Activated B cell treated with CpG ODN at 0.5 μM for 24 hours (primary cell): ENCODE measurements at places on chromosomes 1 and 21.

- no peaks in the 10 kb centered on the region for H3K4me1 ChIP-seq
- no peak overlapping the region for H3K4me3 ChIP-seq
- H3K27me3 ChIP-seq: peaks cover 17% of the 10 kb centered on the region
- no peak for DNase-seq
- no peak overlapping the region for H3K27ac ChIP-seq
- no peaks in the 10 kb centered on the region for H3K36me3 ChIP-seq
Measured at GRCh38 chr1:5515501-5515900, 476.7 kb downstream of the NPHP4 start.

DNA sequence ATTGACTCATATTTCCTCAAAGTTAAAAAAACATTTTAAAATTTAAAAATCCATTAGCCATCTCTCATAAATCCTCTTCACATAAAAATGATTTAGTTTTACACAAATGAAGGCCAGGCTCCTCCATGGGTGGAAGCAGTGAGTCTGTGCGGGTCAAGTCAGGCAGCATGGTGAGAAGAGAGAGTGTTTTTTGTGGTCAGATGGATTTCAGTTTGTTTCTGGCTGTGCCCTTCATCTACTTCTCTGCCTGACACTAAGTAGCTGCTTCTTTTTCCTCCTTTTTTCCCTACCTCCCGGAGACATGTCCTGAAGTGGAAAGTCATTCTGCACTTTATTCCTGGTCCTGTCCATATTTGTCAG is 10.3 kb downstream of the PLA2G4A start:
- no peaks in the 10 kb centered on the region for H3K36me3 ChIP-seq
- DNase-seq: no peak
- no peaks in the 10 kb centered on the region for H3K27me3 ChIP-seq
- no peaks in the 10 kb centered on the region for H3K4me1 ChIP-seq

DNA sequence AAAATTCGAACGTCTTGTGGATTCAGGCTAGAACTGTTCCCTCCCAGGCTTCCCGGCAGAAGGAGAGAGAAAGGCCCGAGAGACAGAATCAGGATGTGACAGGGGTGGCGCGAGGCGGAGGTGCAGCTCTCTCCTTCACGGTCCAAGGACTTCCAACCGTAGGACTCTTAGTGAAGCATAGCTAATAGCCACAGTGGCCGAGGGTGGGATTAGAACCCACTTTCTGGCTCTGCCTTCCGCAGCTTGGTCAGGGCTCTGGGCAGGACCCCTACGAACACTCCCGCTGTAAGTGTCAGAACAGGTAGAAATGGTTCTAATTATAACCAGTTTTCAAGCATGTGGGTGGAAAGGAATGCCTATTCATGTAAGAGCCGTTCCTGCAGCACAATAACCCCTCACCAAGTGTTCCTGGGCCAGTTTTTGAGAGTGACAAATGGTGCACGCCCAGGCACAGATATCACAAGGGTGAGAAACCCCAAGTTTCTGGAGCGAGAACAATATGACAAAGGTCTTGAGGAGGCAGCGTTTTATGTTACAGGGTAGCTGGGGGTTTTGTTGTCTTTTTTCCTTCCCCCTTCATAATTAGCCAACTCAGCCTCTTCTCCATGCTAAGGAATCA is 86.4 kb downstream of the SYF2 start:
- peaks cover 15% of the 10 kb centered on the region for H3K4me1 ChIP-seq
- peak overlapping the region; percentile 55 for H3K4me3 ChIP-seq
- H3K27ac ChIP-seq: peak overlapping the region; percentile 68
- H3K27me3 ChIP-seq: peaks cover 22% of the 10 kb centered on the region
- no peak for DNase-seq
- H3K36me3 ChIP-seq: no peaks in the 10 kb centered on the region

DNA sequence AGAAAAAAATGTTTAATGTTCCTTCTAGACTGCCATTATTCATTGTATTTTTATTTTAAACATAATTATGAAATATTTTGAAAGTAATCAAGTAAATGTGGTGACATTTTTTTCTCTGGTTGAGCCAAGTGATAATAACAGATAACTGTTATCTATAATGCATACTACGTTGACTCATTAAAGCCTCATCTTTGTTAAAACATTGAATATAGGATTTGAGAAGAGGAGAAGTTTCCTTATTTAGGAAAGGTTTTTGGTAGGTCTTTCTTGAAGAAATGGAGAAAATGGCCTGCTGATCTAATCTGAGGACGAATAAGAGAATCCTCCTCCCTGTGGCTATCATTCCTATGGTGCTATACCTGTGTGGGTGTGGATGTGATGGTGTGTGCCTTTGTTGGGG is 89.0 kb downstream of the NFIA start:
- DNase-seq: no peak
- H3K36me3 ChIP-seq: no peaks in the 10 kb centered on the region
- H3K4me3 ChIP-seq: no peak overlapping the region
- peaks cover 2% of the 10 kb centered on the region for H3K27me3 ChIP-seq
- no peaks in the 10 kb centered on the region for H3K4me1 ChIP-seq

GRCh38 chr21:42703965-42704364 is 50.5 kb downstream of the PDE9A start:
- no peak overlapping the region for H3K4me3 ChIP-seq
- H3K4me1 ChIP-seq: no peaks in the 10 kb centered on the region
- no peak overlapping the region for H3K27ac ChIP-seq
- no peak for DNase-seq
- no peaks in the 10 kb centered on the region for H3K36me3 ChIP-seq

DNA sequence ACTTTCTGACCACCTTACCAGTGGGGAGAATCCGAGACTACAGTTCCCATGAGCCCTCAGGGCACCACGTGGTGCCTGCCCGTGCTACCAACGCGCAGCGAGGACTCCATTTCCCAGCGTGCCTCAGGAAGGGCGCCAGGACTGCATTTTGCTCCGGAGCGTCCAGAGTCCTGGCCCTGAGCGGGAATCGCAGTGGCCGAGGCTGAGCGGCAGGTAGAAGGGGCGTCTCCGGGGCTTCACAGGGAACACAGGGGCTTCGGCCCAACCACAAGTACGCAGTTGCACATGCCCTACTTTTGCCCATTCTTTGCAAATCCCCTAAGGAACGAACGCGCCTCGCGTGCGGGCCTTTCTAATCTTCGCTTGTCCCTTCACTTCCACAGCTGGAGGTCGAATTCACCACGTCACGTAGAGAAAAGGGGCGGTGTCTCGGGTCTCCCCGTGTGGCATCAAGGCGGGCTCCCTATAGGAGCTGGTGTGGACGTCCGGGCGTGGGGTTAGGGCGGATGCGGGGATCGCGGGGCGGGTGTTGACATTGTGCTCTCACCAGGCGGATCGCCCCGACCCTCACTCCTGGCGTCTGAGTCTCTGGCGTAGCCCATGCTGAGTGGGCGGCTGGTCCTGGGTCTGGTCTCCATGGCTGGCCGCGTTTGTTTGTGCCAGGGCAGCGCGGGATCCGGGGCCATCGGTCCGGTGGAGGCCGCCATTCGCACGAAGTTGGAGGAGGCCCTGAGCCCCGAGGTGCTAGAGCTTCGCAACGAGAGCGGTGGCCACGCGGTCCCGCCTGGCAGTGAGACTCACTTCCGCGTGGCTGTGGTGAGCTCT is at the start of gene BOLA1:
TSS of gene BOLA1 (plus strand) at position 109 of the 825 bp plus-strand sequence. CDS start at position 601, 492 bp downstream.
- H3K4me3 ChIP-seq: peak within 1 kb of the TSS; percentile 92
- DNase-seq: peak; percentile 69
- H3K36me3 ChIP-seq: peaks cover 1% of the 10 kb centered on the region
- no peaks in the 10 kb centered on the region for H3K27me3 ChIP-seq
- peak within 1 kb of the TSS; percentile 86 for H3K27ac ChIP-seq
- H3K4me1 ChIP-seq: peaks cover 20% of the 10 kb centered on the region

DNA sequence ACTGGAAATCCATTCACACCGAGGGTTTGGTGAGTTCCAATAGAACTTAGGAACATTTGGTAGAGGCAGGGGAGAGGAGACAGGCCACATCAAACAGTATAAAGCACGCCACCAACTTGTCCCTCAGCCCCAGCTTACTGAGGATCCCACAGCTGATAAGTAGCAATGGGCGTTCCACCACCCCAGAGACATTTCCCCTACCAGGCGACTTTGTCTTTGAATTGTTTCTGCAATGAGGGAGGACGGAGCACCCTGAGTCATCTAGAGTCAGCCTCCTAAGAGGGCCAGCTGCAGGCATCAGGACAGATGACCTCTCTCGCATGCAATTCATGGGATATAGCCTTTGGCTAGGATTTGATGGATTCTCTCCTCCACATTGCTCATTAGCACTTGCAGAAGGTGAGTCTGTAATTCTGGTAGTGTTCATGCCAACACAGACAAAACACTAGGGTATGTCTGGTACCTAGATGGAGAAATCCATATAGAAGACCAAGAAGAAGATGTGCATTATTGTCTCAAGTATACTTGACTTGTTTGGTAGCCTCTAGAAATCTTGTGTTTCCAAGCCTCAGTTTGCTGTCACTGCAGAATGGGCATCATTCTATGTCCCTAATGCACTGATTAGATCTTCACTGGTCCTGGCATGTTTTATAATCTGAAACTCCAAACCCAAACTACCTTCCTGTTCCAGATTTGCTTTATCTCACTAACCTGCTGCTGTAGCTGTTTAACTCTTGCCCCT is 69.0 kb downstream of the RRAGC start:
- no peak overlapping the region for H3K4me3 ChIP-seq
- no peaks in the 10 kb centered on the region for H3K36me3 ChIP-seq
- no peaks in the 10 kb centered on the region for H3K4me1 ChIP-seq

GRCh38 chr1:229596925-229597699 is 28.8 kb downstream of the TAF5L start:
- H3K27ac ChIP-seq: no peak overlapping the region
- no peak overlapping the region for H3K4me3 ChIP-seq
- H3K36me3 ChIP-seq: peaks cover 75% of the 10 kb centered on the region
- no peaks in the 10 kb centered on the region for H3K27me3 ChIP-seq

DNA sequence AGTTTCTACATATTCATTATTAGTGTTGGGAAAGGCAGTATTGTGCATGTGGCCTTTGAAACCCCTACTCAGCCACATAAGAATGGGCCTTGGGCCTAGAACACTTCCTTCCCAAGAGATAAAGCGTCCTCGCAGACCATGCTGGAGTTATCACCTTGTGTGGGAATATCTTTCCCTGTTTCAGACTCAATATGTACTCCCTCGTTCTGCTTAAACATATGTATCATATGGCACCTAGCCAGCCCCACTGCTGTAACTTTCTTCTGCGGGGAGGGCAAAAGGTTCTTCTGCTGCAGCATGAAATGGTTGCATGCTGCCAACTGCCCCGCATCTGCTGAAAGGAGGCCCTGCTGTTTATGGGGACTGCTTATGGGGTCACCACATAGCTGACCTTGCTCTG is 92.0 kb downstream of the CRB1 start:
- DNase-seq: no peak
- H3K4me3 ChIP-seq: no peak overlapping the region
- H3K4me1 ChIP-seq: no peaks in the 10 kb centered on the region

- no peak overlapping the region for H3K4me3 ChIP-seq
- no peaks in the 10 kb centered on the region for H3K4me1 ChIP-seq
- no peak for DNase-seq
- no peaks in the 10 kb centered on the region for H3K36me3 ChIP-seq
- H3K27me3 ChIP-seq: no peaks in the 10 kb centered on the region
Measured at GRCh38 chr1:29317916-29318530, 81.7 kb downstream of the PTPRU start.

DNA sequence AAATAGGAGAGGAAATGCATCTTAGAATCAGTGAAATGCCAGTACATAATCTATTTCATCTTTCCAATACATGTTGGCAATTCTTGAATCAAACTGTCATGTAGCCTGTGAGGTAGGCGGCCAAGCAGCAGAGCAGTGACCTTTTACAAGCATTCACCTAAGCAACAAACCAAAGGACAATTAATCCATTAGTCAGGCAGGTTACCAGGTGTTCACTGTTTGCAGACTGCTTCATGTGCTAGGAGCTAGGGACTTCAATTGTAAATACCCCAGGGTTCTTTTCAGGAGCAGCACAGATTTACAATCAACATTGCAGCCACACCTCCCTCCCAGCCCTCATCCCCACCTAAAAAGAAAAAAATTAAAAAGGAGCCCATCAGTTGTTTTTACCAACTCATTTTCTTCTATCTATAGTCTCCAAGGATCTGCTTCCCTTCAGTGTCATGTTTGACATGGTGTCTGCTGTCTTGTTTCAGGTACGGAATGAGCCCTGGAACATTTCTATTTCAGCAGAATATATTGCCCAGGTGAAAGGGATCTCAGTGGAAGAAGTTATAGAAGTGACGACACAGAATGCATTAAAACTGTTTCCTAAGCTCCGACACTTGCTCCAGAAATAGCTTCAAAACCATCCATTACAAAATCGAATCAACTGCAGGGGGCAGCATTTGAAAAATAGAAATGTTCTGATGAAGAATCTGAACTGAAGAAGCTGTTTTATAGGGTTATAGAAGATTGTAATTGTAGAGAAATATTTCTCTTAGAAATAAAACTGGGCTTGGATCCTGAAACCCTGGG is 23.0 kb downstream of the TATDN3 start:
- H3K27ac ChIP-seq: no peak overlapping the region
- peaks cover 22% of the 10 kb centered on the region for H3K36me3 ChIP-seq
- H3K4me1 ChIP-seq: peaks cover 6% of the 10 kb centered on the region
- no peaks in the 10 kb centered on the region for H3K27me3 ChIP-seq

GRCh38 chr1:218226005-218226404 is 59.1 kb upstream of the RRP15 start:
- DNase-seq: no peak
- H3K4me1 ChIP-seq: no peaks in the 10 kb centered on the region
- no peak overlapping the region for H3K27ac ChIP-seq
- no peak overlapping the region for H3K4me3 ChIP-seq
- no peaks in the 10 kb centered on the region for H3K27me3 ChIP-seq

DNA sequence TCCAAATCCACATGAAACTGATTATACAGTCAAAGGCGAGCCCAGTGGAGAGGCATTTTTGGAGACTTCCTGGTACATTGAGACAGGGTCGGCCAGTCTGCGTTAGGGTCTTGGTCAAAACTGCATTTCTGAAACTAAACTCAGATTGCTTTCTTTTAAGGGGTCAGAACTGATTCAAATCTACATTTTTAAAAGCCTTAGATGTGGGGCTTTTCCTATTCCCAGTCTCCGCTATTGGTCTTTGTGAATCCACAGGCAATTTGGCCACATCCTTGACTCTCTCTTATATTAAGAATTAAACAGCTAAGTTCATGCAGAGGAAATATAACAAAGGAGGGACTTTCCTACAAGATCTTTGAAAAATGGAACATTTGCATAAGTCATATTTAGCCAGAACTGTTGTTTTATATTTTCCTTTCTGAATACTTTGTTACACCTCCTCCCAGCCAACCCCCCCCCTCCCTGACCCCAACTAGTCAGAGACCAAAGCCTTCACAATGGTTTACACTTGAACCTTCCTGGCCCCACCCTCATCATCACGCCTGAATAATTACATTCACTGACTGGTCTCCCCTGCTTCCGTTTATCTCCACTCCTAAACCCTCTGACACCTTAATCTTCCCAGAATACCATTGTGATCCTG is 30.9 kb downstream of the SELL start:
- DNase-seq: no peak
- no peaks in the 10 kb centered on the region for H3K27me3 ChIP-seq
- H3K36me3 ChIP-seq: no peaks in the 10 kb centered on the region
- peak overlapping the region; percentile 91 for H3K27ac ChIP-seq
- peaks cover 65% of the 10 kb centered on the region for H3K4me1 ChIP-seq
